ENCODE measurements at places on chromosomes 2 and 18. TPM values are rescaled to one million over a fixed set of nuclear protein-coding genes. Genes with fewer than 3 reads are reported as not detected.

- no peaks in the 10 kb centered on the region for H3K36me3 ChIP-seq
- H3K27me3 ChIP-seq: no peaks in the 10 kb centered on the region
- peak overlapping the region; percentile 34 for H3K27ac ChIP-seq
- peak; percentile 40 for DNase-seq
These were observed 26.1 kb upstream of the SERTAD2 start for GRCh38 chr2:64679673-64680425.

GRCh38 chr2:226796012-226796839, 3.4 kb downstream of the IRS1 start:
- no peaks in the 10 kb centered on the region for H3K27me3 ChIP-seq
- peaks cover 4% of the 10 kb centered on the region for H3K36me3 ChIP-seq
- H3K27ac ChIP-seq: no peak overlapping the region
- no peak for DNase-seq
- peaks cover 32% of the 10 kb centered on the region for H3K4me1 ChIP-seq

Gene AQP4
- total RNA-seq: not detected

Gene DPP4
- 22.4 TPM for total RNA-seq

Gene CMPK2
- total RNA-seq: 8.7 TPM

Measured in activated CD4-positive, alpha-beta T cell treated with anti-CD3 and anti-CD28 coated beads for 36 hours (primary cell).